ENCODE measurements at places on chromosomes 16 and 17.

DNA sequence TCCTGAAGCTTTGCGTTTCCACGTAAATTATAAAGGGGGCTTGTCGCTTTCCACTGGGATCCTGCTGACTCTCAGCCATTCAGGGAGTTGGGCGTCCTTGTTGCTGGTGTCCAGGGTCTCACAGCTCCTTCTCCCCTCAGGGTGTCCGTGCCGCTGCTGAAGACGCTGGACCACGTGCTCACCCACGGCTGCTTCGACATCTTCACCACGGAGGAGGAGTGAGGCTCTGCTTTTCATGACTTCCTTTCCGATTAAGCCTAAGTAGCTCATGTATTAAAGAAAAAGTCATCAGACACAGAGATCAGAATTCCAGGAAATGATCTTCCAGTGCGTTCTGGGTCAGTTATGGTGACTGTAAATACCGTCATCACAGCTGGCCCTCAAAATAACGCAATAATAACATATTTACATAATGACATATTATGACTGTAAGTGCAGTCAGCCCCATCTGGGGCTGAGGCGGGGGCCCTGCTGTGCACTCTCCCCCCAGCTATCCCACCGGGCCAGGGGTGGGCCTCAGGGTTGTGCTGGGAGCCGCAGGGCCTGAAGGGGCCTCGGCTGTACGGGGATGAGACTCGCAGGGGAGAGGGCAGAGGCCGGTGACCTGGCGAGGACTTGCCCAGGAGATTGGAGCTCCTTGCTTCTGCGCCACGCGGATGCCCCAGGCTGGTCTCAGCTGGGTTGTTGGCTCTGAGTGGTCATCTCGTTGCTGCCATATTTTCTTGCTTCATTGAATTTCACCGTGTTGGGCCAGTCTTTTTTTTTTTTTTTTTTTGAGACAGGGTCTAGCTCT is 92.9 kb upstream of the ZNF750 start:
- DNase-seq: no peak

GRCh38 chr16:11639925-11640899 is 28.0 kb upstream of the SNN start:
- no peak for DNase-seq

DNA sequence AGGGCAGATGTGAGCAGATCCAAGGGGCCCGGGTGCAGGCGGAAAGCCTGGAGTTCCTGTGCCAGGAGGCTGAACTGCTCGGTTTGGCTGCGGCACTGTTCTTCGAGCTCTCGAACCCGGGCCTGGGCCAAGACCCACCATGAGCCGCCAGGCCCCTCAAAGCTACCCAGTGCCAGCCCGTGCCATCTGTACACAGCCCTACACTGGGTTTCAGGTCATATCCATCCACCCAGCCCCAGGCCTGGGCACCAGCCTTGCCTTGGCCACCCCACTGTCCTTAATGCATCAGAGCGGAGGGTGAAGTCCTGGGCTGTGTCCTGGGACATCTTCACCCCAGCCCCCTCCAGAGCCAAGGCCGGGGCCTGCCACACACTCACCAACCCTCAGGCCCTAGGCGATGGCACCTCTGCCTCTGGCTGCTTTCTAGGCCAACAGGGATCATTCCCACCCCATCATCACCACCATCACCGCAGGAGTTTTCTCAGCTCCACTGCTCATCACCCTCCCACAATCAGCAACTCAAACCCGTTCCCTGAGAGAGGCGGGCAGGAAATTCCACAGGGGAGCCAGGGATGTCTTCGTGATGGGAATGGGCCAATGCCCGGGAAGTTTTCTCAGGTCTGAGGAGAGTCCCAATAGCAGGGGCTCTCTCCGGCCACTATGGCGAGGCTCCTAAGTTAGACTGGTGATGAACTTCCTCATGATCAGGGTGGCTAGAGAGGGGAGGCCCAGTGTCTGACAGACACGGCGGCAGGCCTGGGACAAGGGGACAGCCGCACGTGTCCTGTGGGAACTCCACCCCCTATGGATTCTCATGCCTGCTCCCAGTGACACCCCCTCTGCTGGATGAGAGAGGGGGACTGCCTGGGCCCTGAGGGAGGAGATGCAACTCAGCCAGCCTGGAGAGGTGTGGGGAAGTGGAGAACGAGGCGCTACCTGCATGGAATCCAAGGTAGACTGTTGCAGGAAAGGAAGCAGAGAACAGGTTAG is 9.1 kb downstream of the TSPOAP1 start:
- DNase-seq: no peak

DNA sequence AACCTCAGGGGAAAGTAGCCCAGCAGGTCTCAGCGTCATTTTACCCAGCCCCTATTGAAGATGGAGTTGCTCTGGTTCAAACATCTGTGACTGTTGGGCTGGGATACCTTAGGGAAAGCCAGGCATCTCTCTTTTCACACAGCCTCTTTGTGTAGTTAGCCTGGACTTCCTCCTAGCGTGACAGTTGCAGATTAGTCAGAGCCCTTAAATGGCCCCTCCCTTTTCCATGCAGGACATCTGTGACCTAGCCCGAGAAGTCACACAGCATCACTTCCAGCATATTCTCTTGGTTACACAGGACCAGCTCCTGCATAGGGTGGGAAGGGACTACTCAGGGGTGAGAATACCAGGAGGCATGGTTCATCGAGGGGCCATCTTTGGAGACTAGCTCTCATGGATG is 375.0 kb upstream of the RBFOX1 start:
- no peak for DNase-seq

DNA sequence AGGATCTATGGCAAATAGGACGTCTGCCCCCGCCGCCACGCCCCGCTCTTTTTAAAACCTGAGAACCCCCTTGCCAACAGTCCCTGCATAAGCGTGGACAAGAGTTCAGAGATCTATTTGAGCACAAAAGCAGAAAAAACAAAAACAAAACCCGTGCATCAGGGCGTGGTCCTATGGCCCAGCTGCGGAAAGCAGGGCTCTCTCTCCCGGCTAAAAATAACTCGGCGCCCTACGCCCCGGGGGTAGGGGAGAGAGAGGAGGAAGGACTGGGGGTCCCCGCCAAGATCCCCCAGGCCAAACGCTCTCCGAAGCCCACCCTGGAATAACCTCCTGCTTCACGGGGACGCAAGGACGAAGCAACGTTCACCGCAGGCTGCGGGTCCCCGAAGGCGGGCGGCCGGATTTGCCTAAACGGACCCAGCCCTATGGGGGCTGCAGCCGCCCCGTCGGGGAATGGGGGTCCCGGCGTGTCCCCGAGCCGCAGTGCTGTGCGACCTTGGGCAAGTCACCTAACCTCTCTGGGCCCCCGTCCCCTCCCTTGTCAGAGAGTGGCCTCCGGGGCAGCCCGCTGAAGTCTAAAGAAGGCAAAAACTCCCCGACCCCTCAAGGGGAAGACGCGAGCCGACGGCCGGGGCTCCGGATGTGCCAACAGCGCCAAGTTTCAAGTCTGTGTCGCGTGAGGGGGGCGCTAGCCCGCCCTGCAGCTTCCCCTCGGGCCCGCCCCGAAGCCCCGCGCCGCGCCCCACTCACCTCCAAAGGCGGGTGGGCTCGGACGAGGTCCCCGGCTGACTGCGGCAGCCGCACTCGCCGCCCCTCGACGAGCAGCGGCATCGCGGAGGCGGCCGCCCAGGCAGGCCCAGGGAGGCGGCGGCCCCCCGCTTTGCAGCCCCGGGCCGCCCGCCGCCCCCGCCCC is 477 bp downstream of the NTAN1 start:
- DNase-seq: no peak

DNA sequence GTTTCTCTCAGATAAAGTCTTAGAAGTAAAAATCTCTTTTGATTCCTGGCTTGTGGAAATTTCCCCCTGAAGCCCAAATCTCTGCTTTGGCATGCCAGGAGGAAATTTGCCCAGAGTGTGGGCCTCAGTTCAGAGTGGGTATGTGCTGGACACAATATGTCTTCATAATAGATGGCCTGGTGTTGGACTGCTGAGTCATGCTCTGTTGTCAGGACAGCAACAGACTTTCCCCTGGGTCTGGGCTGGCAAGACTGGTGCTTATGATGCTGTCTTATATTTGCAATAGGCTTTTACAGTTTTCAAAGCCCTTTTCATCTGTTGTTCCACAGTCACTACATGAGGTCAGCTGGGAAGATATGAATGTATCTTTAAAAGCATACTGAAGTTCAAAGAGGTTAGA is 57.0 kb downstream of the SHISA9 start:
- no peak for DNase-seq
